ENCODE measurements at places on chromosomes 7 and 10.

- DNase-seq, result no peak
Measured at GRCh38 chr10:110833234-110833940, 38.3 kb upstream of the PDCD4 start.

- no peak for DNase-seq
Measured at GRCh38 chr7:105016709-105017656, 3.0 kb downstream of the KMT2E start.

- no peak for DNase-seq
Measured at GRCh38 chr10:129222436-129222835, 244.6 kb upstream of the MGMT start.

GRCh38 chr10:68010426-68010940 lies 64.6 kb downstream of the HERC4 start:
- DNase-seq, result no peak

DNA sequence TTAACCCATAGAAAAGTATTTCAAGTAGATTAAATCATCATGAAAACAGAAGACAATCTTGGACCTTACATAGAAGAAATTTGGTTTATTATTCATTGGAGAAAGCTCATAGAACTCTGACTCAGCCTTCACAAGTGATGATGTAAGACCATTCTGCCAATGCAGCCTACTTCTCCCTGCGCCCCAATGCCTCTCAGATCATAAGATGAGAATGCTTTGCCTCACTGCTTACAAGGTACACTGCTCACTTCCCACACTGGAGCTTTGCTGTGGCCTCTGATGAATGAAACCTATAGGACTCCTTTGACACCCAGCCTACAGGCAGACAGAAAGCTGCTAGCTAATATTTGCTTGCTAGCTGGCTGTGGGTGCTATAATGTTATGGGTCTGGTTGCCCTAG lies 569.4 kb upstream of the STEAP1 start:
- no peak for DNase-seq

DNA sequence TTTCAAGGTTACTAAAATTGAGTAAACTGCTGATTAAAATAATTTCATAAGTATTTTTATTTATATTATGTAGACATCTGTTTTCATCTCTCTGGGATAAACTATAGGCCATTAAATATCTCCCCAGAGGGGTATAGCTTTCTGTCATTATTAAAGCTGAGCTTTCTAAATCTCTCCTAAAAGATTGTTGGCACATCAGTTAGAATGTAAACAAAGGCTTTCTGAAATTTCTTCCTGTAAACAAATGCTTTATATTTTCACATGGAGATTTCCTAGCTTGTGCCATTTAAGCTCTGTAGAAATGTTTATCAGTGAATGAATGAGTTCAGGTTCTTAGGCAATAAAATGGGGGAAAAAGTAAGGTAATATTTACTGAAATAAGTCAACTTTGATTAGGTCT lies 35.7 kb downstream of the PPP1R9A start:
- no peak for DNase-seq

GRCh38 chr10:126504063-126504760 lies 115.9 kb upstream of the ADAM12 start:
- no peak for DNase-seq

GRCh38 chr7:86574006-86574405 lies 69.7 kb upstream of the GRM3 start:
- DNase-seq, result no peak

DNA sequence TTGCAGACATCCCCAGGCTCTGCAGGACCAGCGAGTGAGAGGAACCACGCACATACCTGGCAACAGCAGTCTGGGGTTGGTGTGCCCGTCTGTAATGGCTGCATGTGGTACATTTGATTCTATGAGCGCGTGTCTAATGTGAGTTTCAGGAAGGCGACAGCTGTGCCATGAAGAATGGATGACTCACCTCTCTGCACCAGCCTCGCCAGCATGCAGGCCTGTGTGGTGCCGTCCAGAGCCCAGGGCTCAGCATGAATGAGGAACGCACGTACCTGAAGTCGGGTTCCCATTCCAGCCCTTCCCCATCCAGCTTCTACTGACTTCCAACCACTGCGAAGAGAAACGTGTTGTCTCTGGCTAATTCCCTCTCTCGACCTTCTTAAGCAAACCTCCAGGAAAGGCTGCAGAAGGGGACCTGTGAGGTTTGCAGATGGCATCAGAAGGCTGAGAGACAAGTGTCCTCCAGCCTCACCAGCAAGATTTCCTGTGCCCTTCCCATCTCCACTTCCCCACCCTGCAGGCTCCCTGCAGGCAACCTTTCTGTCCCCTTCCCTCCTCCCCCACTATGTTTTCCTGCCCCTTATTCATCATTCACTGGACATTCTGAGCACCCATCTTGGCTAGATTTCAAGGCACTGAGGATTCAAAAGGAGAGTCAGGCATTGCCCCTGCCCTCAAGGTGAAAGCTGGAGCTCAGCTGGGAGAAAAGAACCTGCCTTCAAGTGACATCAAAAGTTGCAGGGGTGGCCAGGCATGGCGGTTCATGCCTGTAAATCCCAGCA lies 54.3 kb downstream of the ASB13 start:
- DNase-seq, result no peak

GRCh38 chr7:158706273-158706704 lies 1.7 kb upstream of the NCAPG2 start:
- DNase-seq, result no peak

GRCh38 chr7:115133248-115133647 lies 211.4 kb downstream of the MDFIC start:
- no peak for DNase-seq

- peak; percentile 83 for DNase-seq
Measured at GRCh38 chr10:123132576-123133477, 2.9 kb upstream of the HMX3 start.

DNA sequence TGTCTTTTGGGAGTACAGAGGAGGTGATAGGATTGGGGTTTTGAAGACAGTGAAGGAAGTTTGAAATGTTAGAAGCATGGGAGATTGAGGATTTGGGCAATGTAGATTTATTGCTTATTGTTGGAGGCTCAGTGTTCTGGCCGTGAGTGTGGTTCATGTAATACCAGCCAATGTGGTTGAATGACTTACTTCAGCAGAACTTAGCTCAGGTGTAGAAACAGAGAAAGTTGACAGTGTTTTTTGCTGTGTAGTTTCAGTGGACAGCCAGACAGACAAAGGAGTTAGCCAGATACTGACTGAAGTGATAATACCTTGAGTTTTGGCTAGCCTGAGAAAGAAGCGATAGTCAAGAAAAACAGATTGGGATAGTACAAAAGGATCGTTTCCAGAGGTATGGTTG lies 88.5 kb downstream of the AHCYL2 start:
- DNase-seq, result no peak

DNA sequence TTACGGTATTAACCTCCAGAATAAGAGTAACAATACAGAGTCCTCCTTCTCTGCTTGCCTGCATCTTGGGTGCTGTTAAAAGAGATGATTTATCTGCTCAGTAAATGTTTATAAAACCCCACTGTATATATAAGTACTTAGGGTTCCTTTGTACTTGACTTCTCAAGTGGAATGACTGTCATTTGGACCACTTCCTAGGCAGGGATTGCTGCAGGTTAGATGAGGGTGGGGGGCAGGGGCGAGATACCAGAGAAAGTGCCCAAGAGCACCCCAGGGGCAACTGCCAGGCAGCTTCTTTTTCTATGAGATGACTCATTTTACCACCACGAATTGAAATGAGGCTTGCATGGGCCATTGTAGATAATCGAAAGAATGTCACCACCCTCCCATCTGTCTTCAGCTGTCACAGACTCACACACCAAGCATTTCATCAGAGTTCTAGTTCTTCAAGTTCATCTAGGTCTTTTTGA lies 421.9 kb upstream of the GALNT17 start:
- DNase-seq, result no peak

- DNase-seq, result peak; percentile 67
Measured at GRCh38 chr7:36291387-36292316, 98.0 kb upstream of the ANLN start.

DNA sequence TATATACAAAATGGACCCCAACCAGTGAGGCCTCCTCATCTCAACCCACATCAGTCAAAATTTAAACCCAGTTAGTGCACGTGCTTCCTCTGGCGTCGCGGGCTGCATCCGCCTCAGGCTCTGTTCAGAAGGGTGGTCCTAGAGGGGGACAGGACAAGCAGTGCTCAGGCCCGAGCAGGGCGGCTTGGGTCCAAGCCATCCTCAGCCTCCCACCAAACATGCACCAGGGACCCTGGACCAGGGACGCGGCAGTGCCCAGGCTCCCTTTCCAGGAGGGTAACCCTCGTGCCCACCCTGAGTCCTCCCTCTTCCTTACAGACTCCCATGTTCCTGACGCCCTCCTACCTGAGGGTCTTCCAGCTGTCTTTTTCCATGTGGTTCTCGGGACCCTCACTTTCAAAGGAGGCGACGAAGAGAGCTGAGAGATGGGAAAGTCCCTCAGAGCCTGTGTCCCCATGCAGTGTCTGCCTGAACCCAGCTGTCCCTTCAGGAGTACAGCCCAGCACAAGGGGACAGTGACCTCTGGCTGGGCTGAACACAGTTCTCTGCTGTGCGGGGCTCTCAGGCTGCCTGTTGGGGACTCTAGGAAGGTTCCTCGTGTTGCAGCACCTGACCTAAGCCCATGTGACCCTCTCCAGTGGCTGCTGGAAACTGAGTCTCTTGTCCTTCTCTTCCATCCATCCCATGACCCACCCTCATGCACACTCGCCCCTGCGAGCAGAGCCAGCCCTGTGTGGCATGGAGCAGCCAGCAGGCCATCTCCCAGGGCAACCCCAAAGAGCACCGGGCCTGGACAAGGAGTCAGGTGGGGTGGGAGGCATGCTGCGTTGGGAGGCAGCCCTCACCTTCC lies 58.1 kb downstream of the CSGALNACT2 start:
- no peak for DNase-seq

GRCh38 chr10:44857363-44858016 lies 53.6 kb upstream of the TMEM72 start:
- DNase-seq, result peak; percentile 26

GRCh38 chr7:41630741-41631140 lies 72.1 kb downstream of the INHBA start:
- DNase-seq, result no peak

DNA sequence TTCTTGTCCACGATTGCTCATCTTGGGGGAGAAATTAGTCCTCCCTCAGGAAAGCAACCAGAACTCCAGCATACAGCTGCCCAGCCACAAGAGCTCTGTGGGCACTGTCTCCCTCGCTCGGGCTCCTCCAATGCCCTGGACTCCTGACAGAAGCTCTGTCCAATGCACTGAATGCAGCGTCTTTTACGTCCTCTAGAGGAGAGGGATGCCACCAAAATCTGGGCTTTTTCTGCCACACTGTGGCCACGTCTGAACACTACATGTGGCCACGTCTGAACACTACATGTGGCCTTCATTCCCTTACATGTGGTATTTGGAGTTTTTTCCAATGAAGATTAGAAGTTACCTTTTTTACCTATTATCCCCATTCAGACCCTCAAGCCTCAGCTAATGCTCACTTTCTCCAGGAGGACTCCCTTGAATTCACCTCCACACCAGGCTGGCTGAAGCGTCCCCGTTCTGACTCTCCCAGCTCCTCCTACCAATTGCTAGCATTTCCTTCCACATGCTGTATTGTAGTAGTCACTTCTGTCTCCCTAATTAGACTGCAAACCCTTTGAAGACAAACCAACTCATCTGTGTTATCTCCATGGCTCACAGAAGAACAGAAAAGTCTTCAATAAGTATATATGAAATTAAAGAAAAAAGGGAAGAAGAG lies 134.3 kb upstream of the PDE1C start:
- DNase-seq, result no peak

DNA sequence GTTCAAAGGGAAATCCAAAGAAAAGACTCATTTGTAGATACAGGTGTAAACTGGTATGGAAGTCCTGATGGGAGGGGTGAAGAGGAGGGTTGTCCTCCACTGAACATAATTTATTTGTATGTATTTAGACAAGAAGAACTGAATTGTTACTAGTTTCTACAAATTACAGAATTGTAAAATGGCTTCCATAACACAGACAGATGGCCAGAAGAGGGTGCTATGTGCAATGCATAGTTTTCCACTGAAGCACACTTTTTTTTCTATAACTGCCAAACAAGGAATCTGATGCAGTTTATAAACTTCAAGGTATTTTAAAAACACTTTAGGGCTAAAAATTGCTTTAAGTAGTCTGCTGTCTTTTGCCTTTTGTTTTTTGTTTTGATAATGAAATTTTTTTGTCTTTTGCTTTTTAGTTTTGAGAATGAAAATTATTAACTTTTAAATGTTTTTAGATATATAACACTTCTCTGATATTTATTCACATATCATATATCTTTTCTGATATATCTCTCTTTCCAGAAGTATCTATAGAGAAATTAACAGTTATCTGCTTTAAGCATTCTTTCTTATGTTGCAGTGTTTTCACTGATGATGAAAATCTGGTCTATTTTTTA lies 58.5 kb downstream of the PHYHIPL start:
- no peak for DNase-seq

All from activated CD4-positive, alpha-beta T cell treated with anti-CD3 and anti-CD28 coated beads, Interleukin-2, amount 50 U/mL, for 4 hours (primary cell).